ENCODE measurements at places on chromosomes 5 and 9.
A peak's percentile ranks its signal among the peaks of the same experiment; 100 is the strongest.

- DNase-seq, result no peak
Observed at GRCh38 chr9:133233681-133234432, 24.8 kb upstream of the OBP2B start.

- DNase-seq, result no peak
Observed at GRCh38 chr9:73451003-73451402, 299.3 kb downstream of the ANXA1 start.

GRCh38 chr9:101027733-101028345 is 688 bp upstream of the PLPPR1 start:
- DNase-seq, result no peak

DNA sequence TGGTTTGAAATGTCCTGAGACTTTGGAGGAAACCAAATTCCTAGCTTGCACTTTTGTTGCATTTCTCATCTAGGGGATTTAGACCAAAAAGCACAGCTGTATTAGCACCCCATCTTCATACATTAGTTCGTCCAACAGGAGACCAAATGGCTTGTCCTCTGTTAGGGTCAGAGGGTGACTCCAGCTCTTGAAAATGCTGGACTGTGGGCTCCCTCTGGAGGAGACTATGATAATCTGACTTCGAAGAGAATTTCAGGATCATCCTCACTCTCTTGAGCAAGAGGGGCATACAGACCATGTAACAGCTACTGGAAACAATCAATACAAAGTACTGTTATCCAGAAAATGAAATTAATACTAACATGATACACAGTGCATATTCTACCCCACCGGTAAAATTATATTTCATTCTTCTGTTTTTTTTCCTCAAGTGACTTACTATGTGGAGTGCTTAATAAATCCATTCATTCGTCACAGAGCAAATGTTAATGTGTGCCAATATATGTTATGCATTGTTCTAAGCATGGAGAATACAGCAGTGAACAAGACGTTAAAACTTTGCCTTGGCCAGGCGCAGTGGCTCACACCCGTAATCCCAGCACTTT is 63.7 kb upstream of the PPP2CA start:
- peak; percentile 65 for DNase-seq

DNA sequence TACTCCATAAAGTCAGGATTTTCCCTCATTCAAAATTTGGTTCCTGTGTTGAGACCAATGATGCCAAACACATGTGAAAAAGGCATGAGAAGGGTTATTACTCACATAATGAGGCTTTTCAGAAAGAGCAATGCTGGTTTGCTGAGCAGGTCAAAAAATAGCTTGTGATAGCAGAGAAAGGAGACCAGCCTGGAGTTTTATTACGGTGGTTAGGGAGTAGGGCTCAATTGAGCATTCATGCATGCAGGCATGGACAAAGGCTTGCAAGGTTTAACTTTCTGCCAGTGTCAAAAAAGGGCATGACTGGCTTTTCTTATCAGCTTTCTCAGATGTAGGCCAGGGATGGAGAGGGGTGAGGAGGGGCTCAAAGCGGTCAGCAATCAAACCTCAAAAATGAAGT is 628.3 kb downstream of the DNAH5 start:
- no peak for DNase-seq

GRCh38 chr9:131179561-131180219 is 54.3 kb downstream of the NUP214 start:
- peak; percentile 85 for DNase-seq

- no peak for DNase-seq
Observed at GRCh38 chr5:90424245-90424644, 14.7 kb upstream of the CETN3 start.

DNA sequence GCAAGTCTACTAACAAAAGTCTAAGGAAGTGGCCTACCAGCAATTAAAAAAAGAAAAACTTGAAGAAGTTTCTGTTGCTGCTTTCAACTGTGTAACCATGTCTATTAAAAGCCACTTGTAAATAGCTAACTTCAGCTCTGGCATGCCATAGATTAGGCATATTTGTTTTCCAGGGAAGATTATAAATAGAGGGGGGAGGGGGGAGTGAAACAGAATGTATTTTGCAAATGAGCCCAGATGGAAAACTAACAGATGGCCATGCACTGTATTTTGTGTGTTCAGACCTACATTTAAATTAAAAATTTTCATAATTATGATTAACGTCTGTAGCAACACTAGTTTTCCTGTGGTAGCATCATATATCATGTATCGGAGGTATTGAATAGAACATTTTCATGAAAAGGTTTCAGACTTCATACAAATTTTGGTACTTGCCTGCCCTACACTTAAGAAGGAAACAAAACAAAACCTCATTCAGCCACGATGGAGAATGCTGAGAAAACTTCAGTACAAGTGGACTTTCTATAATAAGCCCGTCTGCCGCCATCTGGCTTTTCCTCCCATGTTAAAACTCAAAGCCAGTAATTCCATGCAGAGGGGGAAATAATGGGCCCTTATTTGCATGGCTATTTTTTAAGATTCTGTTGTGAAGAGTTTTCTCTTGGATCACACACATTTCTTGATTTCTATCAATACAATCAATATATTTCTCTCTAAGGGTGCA is 220.4 kb upstream of the SMARCA2 start:
- no peak for DNase-seq

DNA sequence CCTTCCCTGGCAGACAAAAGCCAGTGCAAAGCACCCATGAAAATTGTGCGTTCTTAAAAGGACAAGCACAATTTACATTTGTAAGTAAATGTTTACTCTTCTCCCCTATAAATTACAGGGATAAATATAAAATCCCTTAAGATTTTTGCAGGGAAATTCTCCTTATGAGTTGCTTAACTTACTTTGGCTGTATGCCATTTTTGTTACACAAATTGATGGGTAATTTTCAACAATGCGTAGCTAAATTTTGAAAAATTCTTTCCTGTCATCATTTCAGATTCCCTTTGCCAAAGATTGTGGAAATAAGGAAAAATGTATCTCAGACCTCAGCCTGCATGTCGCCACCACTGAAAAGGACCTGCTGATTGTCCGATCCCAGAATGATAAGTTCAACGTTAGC is 64.2 kb upstream of the ITGA2 start:
- DNase-seq, result no peak

Measured in AG04450 (cell line).